ENCODE measurements at places on chromosomes 13 and 19.

DNA sequence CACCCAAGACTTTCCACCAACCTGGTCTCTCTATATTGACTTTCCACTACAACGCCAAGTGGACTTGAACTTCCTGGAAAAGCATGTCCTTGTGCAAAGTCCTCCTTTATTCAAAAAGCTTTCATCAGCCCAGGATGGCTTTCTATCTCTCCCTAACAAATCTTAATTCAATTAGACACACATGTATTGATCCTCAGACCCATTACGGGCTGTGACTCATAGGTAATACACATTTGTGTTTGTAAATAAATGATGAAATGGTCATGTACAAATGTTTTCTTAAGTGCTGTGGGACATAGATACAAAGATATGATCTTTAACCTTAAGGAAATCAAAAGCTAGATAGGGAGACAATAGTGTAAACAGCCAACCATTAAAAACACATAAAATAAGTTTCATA is 1189.7 kb downstream of the EFNB2 start:
- DNase-seq = no peak

DNA sequence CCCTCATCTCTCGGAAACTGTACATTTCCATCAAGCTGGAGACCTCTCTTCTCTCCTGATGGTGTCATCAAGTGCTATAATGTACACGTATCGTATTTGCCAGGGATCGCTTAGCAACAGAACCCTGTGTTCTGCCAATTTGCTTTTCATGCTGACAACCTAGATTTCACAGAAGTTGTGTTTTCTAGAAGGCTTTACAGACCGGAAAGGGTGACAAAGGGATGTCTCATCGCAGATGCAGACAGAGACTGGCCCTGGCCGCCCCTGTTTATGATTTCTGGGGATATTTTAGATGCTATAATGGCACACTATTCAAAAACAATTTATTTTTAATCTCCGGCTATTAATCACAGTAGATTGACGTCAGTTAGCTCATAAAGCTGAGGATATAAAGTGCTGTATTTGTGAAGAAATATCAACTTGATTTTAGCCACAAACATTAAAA is 291.4 kb downstream of the IRS2 start:
- DNase-seq = no peak

DNA sequence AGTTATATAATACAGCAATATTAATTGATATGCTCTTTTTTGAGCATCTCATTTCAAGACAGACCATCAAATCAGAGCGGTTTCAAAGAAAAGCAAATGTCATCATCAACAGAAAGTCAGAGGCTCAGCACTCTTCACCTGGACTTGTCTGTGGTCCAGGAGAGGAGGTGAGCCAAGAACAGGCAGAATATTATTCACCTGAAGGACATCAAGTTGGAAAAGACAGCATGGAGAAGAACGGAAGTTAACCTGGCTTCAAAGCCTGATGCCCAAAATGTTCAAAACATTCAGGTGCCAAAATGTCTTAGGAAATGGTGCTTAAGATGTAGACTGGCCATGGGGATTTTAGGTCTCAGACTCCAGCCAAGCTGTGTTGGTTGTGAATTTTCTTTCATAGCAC is 40.7 kb downstream of the FGF14 start:
- no peak for DNase-seq

GRCh38 chr13:94660695-94661326 is 51.5 kb downstream of the SOX21 start:
- no peak for DNase-seq

- no peak for DNase-seq
These were observed 43.9 kb downstream of the SIAH3 start for GRCh38 chr13:45807520-45808099.

DNA sequence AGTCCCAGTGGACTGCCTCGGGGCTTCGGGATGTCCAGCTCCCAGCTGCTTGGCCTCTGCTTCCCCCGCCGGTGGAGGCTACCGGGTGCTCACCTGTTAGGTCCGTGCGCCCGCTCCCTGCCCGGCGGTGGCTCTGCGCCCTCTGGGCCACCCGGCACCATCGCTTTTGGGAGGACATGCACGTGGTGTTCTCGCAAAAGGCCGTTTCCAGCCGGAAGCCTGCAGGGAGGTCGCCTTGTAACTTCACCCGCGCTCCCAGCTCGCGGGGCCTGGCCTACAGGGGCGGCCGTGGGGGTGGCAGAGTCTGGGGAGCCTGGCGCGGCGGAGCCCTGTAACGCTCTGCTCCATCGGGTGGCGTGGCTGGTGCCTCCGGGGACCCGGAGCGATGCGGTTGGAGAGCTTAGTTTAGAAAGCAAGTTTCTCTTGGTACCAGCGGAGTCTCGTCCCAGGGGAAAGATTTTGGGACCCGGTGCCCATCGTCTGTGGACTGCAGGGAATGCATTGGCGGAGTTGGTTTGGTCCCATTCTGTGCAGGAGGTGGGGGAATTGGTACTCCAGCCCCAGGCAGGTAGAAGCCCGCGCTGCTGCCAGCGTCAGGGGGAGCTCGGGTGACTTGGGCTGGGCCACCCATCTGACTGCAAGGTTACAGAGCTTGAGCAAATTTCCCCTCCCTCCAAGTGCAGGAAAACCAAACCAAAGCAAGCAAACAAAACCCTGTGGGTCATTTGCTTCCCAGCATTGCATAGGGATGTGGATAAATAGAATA is 673 bp downstream of the SPATA13 start:
- peak; percentile 3 for DNase-seq

DNA sequence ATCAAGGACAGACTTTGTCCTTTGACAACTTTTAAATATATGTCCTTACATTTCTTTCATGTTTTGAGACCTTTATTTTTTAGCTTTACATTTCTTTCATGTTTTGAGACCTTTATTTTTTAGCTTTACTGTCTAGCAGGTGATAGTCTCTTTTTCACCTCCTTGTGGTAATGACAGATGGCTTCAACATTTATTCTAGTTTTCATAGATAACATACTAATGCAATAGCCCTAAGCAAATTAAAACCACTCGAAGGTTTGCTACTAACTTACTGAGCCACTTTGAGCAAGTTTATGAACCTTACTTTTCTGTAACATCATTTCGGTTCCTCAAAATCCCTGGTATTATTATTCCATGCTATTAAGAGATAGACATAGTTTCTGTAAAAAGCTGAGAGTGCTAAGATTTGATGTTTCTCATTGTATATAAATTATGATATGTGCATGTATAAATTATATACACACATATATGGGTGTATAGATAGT is 4.5 kb downstream of the DACH1 start:
- DNase-seq = no peak

DNA sequence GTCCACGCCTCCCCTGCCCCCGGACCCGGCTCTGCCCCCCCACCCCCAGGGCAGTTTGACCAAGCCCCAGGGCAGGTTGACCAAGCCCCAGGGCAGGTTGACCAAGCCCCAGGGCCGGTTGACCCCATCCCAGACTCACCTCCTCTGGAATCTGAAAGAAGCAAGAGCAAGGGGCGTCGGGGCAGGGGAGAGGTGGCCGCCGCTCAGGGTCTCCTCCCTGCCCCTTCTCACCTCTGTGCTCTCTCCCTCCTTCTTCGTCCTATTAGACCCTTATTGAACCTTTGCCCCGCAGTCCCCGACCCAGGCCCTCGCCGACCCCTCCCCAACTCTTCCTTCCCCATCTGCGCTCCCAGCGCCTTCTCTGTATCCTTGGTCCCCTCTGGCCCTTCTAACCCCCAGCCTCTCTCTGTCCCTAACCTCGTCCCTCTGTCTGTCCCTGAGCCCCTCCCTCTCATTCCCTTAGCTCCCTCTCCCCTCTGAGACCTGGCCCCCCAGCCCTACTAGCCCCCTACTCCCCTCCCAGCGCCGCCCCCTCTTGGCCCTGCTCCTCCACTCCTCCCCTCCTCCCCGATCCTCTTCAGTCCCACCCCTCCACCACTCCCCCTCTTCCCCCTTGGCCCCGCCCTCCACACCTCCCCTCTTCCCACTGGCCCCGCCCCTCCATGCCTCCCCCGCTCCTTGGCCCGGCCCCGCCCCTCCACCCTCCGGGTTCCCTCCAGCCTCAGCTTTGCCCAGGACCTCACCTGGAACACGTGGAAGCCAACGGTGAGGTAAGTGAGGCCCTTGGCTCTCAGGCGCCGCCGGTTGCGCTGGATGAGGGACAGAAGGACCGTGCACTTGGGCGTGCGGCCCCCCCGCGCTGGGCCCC is 7.6 kb downstream of the CAPN12 start:
- peak; percentile 65 for DNase-seq

DNA sequence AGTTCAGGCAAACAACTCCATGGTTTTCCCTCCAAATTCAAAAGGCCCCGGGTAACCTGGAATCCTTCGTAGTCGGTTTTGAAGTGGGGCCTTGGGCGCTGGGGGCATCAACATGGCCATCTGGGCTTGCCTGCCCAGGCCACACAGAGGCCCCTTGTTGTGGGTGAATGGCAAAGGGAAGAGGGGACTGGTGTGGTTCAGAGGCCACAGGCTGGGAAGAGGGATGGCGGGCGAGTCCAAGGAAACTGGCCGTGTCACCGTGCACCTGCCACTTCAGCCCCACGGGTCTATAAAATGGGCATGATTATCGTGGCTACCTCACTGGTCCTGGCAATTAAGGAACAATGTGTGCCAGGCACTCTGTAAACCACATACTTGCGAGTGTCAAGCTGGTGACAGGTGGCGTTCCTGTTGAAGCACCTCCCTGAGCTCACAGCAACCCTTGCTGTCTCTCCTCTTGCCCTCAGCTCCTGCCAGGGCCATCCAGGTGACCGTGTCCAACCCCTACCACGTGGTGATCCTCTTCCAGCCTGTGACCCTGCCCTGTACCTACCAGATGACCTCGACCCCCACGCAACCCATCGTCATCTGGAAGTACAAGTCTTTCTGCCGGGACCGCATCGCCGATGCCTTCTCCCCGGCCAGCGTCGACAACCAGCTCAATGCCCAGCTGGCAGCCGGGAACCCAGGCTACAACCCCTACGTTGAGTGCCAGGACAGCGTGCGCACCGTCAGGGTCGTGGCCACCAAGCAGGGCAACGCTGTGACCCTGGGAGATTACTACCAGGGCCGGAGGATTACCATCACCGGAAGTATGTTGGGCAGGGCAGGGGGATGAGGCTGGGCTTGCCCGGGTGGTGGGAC is 1.3 kb downstream of the LSR start:
- DNase-seq = no peak

GRCh38 chr19:38252385-38252784 is 3.8 kb downstream of the PPP1R14A start:
- DNase-seq = no peak

DNA sequence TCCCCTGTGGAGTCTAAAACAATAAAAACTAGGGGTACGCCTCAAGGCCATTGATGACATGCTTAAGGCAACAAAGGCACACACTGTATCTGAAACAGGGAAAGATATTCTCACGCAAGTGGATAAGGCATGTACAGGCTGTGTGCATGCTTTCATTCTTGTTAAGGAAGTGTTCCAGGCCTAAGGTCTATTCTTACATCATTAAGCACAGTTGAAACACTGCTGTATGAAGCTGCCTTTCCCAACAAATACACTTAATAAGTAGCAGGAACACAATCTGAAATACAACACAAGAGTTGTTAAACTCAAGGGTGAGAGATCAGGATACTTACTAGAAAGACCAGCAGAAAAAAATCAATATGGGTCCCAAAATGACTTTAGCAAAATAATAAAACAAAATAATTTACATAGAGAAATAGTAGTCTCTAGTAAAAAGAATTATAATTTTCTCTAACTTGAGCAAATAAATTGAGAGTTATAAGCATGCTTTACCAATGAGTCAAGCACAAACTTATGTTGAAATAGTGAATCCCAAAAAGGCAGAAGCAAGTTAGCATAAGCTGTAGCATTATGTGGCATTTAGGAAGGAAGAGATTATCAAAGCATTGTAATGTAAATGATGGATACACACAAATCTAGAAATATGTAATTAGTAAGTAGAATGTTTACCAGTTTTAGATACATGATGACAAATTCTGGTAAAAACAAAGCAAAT is 796.9 kb downstream of the SLITRK1 start:
- no peak for DNase-seq

DNA sequence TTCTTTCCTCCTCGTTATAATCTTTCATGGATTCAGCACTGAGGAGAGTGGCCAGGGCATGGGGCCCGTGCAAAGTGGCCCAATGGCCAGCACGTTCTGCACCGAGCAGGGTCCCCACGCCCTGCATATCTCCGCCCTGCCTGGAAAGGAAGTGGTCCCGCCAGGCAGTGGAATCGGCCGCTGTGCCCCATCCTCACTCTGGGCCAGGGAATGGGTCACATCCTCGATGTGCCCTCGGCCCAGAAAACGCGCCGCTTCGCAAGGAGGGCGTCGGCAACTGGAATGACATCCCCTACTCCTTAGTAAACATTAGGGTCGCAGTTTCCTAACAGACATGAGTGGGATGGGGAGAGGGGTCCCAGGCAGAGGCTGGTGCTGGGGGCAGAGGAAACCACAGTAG is 90.7 kb downstream of the ZNF254 start:
- DNase-seq = no peak

GRCh38 chr19:45444318-45445041 is 20.8 kb upstream of the ERCC1 start:
- peak; percentile 31 for DNase-seq

- no peak for DNase-seq
These were observed 8.8 kb downstream of the SCEL start for GRCh38 chr13:77544355-77544754.

DNA sequence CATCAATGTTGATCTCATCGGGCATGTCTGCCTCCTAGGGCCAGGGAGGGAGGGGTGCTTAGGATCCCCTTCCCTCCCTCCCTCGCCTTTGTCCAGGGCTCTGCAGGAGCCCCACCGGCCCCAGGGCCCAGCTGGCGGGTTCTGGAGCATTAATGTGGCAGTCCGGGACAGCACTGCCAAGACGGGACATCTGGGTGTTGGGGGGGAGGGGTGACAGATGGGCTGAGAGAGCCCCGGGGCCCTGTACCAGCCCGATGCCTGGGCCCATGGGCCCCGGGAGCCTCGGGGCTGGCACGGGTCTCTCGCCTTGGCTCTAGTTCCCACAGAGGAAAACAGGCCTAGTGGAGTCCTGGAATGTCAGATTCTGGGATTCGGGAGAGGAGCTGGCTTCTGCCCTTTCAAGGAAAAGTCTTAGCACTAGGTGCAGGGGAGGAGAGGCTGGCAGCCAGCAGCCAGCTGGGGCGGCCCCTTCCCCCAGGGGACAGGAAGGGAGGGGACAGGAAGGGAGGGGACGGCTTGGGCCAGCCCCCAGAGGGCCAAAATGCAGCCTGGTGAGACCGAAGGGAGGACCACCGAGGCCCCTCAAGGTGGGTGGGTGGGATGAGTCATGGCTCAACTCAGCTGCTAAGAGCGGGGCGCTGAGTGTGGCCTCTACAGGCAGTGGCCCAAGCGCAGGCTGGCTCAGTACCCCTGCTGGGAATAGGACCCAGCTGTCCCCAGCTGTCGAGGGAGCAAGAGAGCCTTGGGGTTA is 3.1 kb downstream of the PPP1R14A start:
- DNase-seq = peak; percentile 72

- DNase-seq = no peak
These were observed 198.6 kb downstream of the TEX29 start for GRCh38 chr13:111519041-111519440.

DNA sequence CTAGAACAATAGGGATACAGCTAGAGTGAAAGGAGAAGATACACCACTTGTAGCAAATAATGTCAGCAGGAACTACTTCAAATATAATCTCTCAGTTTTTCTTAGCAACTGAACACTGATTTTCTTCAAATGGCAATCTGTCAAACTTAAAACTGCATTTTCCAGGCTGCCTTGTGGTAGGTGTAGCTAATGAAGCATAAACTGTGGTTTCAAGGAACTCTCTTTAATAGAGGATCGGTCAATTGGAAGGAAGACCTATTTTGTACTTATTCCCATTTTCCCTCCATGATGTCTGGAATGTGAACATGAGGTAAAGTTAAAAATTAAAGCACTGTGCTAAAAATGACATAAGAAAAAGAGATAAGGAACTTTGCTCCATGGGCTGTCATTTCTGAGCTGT is 1261.9 kb downstream of the PCDH17 start:
- no peak for DNase-seq

GRCh38 chr19:40609561-40610395 is 8.6 kb downstream of the LTBP4 start:
- no peak for DNase-seq

Data from NCI-H2171 (cell line).